ENCODE measurements at places on chromosomes 16 and 17.

GRCh38 chr17:38914741-38915638, 10.4 kb upstream of the LASP1NB start:
- no peak for DNase-seq

DNA sequence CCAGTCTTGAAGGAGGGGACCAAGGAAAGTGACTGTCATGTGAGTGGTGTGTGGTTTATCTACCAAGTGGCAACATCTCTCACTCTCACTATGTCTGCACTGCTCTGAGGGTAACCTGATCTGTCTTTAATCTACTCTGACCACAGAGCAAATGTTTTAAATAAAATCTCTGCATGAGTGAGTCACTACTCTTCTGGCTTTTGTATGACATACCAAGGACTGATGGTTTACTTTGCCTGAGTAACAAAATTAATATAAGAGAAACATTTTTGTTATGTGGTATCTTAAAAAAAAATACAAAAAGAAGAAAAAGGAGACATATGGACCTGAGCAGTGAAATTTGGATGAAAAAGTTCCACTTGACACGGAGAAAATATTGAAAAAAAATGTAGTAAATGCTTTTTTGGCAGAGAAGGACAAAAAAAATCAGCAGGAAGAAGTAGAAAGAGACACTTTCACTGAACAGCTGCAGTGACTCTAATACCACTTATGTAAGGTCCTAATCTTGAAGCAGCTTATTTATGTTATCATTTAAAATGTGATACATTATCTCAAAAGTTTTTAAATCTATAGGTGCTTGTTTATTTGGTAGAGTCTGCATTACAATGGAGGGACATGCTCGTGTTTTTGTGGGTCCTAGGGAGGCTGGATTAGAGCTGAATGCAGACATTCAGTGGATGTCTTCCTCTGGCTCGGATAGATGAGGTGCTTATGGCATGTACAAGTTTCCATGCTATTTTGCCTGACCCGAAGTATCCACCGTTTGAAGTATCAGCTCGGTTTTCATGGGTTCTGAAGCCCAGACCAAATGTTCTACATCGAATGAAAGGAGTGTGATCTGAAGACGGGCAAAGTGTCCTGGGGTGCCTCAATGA, 240.7 kb downstream of the MAP2K6 start:
- no peak for DNase-seq

DNA sequence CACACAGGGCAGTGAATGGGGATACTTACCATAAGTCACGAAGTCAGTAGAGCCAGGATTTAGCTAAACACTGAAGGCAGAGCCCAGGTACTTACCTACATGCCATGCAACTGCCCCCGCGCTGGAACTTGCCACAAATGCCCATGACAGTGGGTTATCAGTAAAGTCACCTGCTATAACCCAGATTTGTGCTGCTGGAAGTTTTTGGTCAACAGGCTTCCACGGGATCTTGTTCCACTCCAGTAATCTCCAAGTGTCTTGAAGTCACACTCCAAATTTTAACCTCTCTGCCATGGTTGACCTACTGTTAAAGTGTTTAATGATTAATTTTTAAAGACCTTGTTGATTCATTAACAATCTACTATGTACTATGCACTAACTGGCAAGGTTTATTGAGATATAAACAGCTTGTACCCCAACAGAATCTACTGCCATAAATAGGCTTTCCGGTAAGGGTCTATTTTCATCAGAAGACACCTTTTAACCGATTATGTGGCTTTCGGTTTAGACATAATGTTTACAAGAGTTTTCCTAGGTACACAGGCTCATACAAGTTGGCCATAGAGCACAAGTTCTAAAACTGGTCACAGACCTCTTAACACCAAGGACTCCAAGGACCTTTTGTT, 6.3 kb upstream of the SLC5A11 start:
- DNase-seq = no peak

GRCh38 chr16:79437764-79438751, 162.5 kb downstream of the MAF start:
- no peak for DNase-seq

GRCh38 chr17:15945527-15946191, 729 bp downstream of the ADORA2B start:
- DNase-seq = no peak

GRCh38 chr16:5722116-5722619, 624.6 kb upstream of the EEF2KMT start:
- no peak for DNase-seq

- no peak for DNase-seq
These were observed 66.3 kb downstream of the ZNF423 start for GRCh38 chr16:49789616-49790015.

- DNase-seq = no peak
These were observed 1.2 kb downstream of the ATP6V0A1 start for GRCh38 chr17:42459801-42460281.

DNA sequence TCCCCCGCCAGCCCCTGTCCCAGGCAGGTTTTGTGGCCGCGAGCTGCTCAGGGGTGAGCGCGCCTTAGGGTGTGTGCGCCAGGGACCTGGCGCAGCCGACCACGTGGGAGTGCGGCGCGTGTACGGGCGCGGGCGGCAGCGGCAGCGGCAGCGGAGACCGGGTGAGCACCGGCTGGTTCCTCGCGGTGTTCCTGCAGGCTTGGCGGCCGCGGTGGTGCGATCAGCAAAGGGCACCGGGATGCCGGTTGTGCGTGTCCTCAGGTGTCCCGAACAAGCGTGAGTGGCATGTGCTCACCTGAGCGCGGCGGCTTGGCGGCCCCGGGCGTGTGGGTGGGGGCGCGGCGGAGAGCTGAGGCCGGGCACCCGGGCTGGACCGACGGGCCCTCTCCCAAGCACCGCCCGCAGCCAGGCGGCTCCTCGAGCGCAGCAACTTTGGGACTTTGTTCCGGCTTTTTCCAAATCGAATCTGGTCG, 381 bp upstream of the HSD11B2 start:
- no peak for DNase-seq

GRCh38 chr16:69888005-69888590, 63.0 kb upstream of the CLEC18A start:
- DNase-seq = no peak

GRCh38 chr17:31236712-31237111, 60.3 kb downstream of the OMG start:
- no peak for DNase-seq

- no peak for DNase-seq
These were observed 18.5 kb upstream of the SPNS2 start for GRCh38 chr17:4479982-4480751.

DNA sequence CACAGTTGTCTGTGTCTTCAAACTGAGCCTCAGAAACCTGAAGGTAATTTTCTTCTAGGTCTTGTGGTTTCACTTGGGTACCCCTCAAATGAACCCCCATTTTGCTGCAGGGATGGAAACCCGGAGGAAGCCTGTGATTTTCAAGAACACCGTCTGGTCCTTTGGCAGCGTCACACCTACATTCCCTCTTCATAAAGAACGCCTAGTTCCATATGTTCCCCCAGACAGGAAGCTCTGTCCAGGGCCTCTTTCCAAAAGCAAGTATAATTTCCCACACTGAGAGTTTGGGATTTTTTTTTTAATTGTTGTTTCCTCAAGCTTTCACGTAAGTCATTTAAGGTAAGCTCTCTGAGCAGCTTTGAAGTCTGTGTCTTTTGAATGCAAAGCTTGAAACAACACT, 515.0 kb downstream of the TMEM114 start:
- DNase-seq = no peak

DNA sequence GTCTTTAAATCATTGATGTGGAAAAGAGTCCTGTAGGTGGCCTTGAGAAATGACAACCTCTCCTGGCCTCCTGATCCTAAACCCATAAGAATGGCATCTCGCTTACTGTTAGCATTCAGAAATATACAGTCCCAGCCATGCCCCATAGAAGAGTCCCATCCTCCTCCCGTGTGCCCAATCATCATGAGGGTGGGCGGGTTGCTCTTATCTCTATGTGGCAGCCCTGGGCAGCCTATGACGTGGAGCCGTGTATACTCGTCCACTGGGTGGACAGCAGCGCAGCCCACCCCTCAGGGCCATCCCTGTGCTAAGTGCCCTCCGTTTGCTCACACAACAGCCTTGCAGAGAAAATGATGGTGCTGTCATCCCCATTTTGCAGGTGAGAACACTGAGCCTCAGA, 105.3 kb downstream of the AMFR start:
- DNase-seq = no peak

GRCh38 chr16:11306997-11307638, 26.0 kb upstream of the PRM1 start:
- DNase-seq = no peak

GRCh38 chr16:79534143-79534542, 66.4 kb downstream of the MAF start:
- DNase-seq = no peak

DNA sequence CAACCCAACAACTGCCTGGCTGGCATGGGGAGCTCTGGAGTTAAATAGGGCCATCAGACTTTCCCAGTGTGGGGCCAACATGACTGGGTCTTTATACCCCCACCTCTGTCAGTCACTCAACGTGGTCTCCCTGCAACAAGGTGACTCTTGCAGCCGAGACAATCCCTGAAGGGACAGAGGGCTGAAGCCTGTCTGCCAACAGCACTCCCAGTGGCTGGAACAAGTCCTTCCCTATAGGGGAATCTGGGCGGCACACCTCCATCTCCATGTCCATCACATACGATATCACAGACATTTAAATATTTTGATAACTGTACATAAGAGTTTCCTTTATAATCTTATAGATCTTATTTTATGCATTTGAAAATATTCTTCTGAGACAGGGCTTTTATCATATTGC, 4.8 kb upstream of the MAPT start:
- DNase-seq = no peak

DNA sequence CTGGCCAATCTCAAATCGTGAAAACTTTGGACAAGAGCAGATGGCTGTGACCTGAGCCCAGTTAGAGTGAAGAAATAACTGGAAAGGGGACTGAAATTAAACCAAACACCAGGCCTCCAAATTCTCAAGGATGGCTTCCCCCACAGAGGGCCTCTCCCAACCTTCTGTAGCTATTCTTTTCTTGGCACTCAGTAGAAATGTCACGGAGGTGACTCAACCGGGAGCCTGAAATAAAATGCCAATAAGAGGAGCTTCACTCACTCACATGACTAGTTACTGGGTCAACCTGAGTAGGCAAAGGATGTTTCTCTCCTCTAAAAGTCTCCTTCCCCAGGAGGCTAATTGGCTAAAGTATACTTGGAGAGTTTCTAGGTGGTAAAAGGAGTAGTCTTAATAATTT, 230.7 kb downstream of the MAF start:
- DNase-seq = no peak

DNA sequence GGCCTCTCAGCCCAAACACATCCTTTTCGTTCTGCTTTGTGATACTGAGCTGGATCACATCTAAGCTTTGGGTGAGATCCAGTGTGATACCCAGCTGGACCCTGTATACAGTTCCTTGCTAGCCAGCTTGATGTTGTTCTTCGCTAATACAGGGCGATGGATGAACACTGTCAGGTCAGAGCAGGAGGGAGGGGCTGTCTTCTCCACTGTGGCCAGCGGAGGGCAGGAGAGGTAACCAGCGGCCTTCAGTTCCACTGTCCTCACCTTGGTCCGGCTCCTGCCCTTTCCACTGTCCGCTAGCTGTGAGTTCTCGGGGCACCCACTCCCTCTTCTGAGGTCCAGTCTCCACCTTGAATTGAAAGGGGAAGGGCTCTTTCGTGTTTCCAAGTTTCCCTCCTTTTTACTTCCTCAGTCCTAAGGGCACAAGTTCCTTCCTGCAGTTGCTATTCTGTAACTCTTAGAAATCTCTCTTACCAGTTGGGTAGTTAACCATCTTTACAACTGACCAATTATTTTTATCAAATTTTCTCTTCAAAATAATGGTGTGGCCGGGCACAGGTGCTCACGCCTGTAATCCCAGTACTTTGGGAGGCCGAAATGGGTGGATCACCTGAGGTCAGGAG, 3.0 kb upstream of the ZNF213 start:
- no peak for DNase-seq

DNA sequence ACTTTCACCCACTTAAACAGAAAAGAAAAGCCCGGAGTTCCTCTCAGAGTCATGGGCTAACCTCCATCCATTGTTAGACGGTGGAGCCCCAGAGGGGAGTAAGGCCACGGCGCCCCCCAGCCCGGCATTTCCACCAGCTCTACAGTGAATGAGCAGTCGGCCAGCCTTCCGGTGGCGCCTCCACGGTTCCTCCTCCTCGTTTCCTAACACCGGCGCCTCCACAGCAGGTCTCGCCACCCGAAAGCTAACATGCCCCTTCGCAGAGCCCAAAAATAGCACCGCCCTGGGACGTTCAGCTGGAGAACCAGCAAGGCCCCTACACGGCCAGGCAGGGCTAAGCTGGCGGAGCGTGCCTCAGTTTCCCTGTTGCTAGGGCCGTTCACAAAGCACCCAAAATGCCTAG, 858 bp downstream of the MMD start:
- no peak for DNase-seq

- no peak for DNase-seq
These were observed 90.3 kb downstream of the USP32 start for GRCh38 chr17:60301649-60302048.

DNA sequence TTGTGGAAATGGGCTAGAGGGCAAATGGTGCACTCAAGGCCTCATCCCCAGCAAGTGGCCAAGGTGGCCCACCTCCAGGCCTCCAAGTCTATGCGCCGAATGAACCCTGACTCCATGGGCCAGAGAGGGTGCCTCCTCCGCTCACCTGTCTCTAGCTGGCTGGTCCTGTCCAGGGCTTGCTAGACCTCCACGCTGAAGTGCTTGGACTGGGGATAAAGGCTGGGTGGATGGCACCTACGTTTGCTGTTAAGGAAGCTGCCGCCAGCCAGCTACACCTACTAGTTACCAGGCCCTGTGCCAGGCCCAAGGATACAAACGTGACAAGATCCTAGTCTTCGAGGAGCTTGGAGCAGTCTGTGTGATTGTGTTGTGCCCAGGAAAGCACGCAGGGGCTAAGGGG, 739 bp upstream of the SGCA start:
- no peak for DNase-seq

DNA sequence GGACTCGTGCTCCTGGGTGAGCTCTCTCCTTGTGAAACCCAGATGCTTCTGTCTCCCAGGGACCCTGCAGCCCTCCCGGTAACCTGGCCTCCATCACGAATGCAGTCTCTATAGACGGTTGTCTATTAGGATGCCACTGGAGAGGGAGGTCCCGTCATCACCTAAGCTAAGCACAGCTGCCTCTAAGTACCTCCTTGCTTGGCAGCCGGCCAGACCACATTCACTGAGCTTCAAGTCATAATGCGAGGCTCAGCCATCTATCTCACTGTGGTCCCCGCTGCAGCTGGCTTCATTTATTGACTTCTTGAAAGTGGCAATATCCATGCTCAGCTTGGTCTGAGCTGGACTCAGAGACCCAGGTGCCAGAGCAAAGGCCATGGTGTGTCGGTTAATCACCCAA, 74.5 kb upstream of the HSBP1 start:
- DNase-seq = no peak

- DNase-seq = no peak
These were observed 125.0 kb upstream of the IRX3 start for GRCh38 chr16:54411544-54411943.
